Stimulated activated CD4-positive, alpha-beta T cell treated with anti-CD3 and anti-CD28 coated beads, Interleukin-4, amount 100 ng/mL, for 24 hours (primary cell): ENCODE measurements at places on chromosomes 2 and 18.

GRCh38 chr2:176584333-176584732 is 315.1 kb downstream of the MTX2 start:
- DNase-seq: no peak

DNA sequence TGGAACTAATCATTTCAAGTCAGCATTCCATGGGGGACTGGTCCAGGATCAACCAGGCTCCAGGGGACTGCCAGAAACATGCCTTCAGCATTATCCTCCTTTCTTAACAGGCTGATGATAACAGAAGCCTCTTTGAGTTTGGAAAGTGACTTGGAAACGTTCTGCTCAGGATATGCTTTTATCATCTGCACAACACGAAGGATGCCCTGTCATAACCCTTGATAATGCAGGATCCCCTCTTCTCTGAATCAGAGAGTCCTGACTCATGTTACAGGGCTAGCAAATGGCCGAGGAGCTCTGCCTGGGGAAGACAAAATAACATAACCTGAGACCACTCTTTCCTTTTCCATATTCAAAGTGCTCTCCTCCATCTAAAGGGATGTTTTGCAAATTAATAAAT is 6.7 kb downstream of the SCYGR3 start:
- DNase-seq: no peak

- no peak for DNase-seq
Observed at GRCh38 chr2:150303281-150303680, 184.2 kb downstream of the RND3 start.

DNA sequence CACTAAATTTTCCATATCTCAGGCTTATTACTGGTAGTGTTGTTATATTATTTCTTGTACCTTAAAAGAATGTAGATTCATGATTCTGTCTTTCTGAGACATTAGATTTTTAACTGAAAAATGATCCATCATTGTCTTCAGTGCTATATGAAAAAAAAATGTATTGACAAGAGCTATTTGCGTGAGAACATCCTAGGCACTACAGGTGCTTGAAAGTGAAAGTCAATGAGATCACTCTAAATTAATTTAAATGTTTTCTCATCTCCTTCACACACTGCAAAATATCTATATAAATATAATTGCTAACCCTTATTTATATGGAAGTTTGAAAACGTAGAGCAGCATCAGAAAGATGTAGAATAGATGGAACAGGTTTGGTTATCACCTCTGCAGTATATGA is 684.6 kb downstream of the TRIB2 start:
- DNase-seq: no peak

- no peak for DNase-seq
Observed at GRCh38 chr2:63663013-63663864, 74.5 kb downstream of the MDH1 start.
